Esophagus mucosa (tissue), 1 donor: ENCODE measurements at places on chromosomes 12 and 14. TPM values are rescaled to one million over a fixed set of nuclear protein-coding genes. Genes with fewer than 3 reads are reported as not detected.
A peak's percentile ranks its signal among the peaks of the same experiment; 100 is the strongest.

DNA sequence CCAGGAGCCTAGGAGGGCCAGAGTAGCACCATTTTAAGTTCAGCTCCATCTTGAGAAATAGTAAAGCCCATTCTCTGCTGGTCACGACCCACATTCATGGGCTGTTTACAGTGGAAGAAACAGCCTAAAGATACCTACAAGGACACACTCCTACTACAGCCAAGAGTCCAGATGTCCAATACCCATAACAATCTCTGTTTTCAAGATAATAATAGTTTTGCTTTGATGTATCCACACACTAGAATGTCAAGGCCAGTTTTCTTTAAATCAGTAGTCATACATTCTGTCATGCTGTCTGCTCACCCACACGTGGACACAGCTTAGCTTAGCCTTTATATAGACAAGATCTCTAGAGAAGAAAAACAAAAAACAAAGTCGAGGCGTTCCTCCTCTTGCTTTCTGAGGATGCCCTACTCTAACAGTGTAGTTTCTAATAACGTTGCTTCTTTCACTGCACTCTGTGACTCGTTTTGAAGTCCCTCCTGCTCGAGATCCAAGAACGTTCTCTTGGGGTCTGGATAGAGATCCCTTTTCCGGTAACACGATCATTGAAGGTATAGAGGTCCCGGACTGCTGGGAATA is 17.9 kb upstream of the ETFBKMT start:
- ATAC-seq, result no peak

- ATAC-seq, result no peak
These were observed 173.6 kb downstream of the SEC23A start for GRCh38 chr14:38929416-38929815.

- ATAC-seq, result no peak
These were observed 7.3 kb upstream of the INF2 start for GRCh38 chr14:104682107-104682593.

DNA sequence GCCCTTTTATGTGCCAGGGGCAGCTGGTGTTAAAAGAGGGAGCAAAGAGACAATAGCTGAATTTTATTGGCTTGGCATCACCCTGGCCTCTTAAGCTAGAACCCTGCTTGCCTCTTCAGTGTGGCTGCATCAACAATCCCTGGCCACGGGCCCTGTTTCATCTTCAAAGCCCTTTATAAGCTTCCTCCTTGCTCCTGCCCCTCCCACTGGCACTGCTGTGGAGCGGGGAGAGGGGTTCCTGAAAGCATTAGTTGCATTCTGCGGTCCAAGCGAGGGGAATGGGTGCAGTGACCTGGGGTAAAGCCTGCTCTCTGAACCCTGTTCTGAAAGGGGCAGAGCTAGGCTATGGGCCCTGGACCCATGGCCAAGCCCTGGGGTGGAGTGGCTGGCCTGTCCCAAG is 220 bp upstream of the KRT83 start:
- ATAC-seq, result no peak

DNA sequence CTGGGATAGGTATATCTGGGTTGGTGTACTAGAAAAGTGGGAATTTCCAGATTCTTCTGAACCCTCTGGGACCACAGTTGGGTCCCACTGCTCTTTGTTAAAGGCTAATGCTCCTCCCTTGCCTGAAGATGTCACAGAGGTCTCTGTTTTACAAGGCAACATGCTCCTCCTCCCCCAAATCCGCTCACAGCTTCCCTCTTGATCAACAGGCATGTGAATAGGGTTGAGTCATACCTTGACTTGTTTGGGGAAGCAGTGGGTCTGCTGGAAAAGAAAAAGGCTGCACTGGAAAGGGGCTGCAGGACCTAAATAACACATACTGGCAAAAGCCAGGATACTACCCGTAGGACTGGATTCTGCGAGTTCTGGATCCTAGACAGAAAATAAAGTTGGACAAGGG is 165.4 kb upstream of the TMEM260 start:
- no peak for ATAC-seq

DNA sequence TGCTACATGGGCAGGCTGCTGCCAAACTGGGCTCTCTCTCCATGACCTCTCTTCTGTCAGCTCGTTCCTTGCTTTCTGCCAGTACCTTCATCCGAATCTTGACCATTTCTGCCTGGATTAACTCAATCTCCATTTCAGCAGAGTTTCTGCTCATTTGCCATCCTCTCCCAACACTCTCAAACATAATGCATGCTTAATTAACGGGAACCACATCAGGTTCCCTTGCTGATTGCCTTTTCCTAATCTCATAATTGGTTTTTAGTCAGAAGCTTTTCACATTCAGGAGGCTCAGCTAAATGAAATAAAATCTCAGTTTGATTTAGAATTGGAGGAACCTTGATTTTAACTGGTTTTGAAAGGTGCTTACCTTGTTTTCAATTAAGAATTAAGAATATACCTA is 127.3 kb downstream of the SLC5A8 start:
- no peak for ATAC-seq

Gene SLC7A7
- total RNA-seq, result 1.4 TPM

Gene ENDOU
- 66.9 TPM for total RNA-seq

DNA sequence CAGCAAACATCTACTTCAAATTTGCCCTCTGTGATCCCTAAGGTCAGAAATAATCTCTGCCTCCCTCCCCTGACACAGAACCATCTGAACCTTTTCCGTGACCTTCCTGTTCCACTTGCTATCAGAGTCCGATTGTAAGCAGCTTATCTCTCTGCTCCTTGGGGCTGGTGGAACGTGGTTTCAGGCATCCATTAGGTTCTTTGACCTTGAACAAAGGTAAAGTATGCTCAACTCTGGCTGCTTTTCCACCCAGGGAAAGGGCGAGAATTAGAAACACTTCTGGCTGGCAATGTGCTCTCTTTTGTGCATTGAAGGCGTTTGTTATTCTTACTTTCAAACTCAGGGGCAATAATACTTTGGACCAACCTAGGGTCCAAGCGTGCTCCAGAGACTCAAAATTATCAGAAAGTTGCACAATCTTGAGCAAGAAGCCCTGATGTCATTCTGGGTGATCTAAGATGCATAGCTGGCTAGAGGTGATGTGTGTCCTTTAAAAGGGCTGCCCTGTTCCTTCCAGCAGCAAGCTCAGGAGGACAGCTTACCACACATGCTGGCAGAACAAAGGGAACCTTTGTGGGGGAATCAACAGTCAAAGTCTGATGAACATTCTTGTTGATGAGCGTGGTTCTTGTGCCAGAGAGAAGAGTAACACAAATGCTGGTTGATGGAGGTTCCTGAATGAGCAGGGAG is 29.8 kb downstream of the ADGRD1 start:
- ATAC-seq, result no peak

DNA sequence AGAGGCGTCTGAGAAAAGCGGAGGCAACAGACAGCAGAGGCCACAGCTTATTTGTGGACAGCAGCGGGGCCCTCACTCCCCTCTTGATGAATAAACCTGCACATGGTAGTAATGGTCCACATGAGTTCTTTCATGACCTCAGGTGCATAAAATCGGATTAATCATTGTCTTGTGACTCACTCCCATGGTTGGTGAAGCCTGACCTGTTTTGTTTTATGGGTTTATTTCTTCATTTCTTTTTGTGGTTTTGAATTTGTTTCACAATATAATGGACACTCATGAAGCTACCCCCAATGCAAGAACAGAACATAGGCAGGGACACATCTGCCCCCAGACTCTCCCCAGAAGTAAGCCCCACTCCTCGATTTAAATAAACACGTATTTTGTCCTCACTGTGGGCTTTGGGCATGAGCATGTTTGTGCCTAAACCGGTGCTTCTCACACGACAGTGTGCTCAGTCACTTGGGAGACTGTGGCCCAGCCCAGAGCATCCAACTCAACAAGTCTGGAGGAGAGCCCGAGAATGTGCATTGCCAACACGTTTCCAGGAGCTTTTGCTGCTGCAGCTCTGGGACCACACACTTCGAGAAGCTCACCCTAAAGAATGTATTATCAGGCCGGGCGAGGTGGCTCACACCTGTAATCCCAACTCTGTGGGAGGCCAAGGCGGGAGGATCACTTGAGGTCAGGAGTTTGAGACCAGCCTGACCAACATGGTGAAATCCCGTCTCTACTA is 116.1 kb downstream of the SCARB1 start:
- ATAC-seq, result peak; percentile 66

Gene POTEM
- not detected for total RNA-seq

- no peak for ATAC-seq
These were observed 1.0 kb downstream of the HOMEZ start for GRCh38 chr14:23284654-23285529.

Gene HOXC9
- 1.2 TPM for total RNA-seq

Gene FMNL3
- total RNA-seq, result 3.0 TPM

- no peak for ATAC-seq
These were observed 210.1 kb upstream of the PLXNC1 start for GRCh38 chr12:93938317-93938716.

Gene FRS2
- total RNA-seq, result 15.4 TPM

Gene IL23A
- total RNA-seq, result 1.8 TPM

GRCh38 chr14:80231702-80232101 is 20.4 kb upstream of the DIO2 start:
- ATAC-seq, result no peak

DNA sequence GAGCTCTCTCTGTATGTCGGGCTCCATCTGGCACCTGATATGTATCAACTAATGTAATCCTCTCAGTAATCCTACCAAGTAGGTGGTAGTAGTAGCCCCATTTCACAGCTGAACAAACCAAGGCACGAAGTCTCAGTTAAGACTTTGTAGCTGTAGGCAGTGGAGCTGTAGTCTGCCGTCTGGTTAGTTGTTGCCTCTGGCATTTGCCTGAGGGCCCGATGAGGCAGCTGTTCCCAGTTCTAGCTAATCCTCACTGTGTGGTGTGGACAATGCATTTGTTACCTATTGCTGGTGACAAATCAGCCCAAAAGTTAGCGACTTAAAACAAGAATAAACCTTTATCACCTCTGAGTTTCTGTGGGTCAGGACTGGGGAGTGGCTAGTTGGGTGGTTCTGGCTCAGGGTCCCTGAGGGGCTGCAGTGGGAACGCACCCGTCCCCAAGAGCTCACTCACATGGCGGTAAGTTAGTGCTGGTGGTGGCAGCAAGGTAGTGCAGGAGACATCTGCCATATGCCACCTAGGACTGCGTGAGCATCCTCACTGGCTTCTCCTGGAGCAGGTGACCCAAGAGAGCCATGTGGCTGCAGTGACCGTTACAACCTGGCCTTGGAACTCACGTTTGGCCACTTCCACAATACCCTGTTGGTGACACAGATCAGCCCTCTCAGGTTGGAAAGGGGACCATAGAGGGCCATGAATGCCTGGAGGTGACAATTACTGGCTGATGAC is 5.6 kb downstream of the AACS start:
- no peak for ATAC-seq

Gene HHIPL1
- total RNA-seq, result 0.28 TPM

DNA sequence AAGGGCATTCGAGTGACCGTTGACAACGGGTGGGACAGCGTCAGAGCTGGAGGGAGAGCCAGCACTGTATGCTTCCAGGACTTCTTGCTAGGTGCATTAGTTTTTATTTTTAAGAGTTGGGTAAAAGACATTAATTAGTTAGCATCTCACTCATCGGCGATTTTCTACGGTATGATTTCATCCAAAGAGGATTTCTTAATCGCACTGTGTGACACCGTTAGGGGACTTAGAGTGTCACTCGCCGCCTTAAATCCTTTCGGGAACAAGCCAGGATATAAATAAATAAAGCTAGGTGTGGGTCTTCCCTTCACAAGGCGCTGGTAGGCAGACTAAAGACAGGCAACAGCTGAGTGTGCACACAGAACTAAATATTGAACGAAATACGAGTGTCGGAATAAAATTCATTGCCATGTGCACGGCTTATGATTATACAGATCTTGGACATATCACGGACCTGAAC is 869 bp upstream of the NOVA1 start:
- ATAC-seq, result no peak

Gene RNASE4
- 1.7 TPM for total RNA-seq

DNA sequence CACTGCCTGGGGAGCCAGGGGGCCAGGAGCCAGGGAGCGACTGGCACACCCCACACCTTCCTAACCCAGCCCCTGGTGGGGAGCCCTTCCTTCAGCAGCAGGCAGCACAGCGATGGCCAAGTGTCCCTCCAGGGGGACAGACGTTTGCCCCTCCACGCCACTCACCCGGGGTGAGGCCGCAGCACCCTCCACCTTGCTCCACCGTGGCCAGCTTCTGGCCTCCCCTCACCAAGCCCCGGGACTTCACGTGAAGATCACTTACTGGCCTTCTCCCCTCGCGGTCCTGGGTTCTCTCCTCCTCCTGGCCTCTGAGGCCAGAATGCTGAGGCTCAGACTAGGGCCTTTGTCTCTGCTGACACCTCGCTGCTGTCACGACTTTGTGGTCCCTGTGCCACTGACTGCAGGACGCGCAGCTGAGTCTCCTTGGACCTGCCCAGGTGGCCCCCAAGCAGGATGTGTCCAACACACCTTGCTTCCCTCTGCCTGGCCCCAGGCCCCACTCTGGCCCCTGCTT is 3.5 kb upstream of the ASPG start:
- ATAC-seq, result no peak

DNA sequence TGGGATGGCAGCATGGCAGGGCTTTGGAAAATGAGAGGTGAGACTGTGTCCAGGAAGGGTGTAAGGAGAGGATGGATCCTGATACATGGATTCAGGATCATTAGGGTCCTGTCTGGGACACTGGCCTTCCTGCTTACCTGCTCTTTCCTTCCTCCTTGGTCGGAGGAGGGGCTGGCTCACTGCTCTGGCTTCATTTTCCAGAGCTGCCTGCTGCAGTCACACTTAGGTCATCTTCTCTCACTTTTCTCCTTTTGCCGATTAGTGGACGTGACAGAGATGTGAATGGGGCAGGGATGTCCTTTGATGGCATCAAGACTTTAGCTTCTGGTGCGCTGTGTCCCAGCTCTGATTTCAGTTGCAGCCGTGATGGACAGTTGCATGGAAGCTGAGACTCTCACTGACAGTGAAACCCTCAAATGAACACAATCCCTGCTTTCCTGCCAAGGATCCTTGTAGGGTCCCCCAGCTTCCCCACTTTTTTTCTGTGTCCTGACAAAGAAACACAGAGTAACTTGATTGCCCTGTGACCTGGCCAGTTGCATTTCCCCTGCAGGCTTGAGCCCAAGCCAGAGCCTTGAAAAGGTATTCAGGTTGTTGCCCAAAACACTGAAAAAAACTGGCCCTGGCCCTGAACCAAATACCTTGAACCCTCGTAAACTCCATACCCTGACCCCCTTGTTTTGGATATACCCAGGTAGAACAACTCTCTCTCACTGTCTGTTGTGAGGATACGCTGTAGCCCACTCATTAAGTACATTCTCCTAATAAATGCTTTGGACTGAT is 756 bp upstream of the CIDEB start:
- ATAC-seq, result no peak
